ENCODE measurements at places on chromosomes 12 and 14.

DNA sequence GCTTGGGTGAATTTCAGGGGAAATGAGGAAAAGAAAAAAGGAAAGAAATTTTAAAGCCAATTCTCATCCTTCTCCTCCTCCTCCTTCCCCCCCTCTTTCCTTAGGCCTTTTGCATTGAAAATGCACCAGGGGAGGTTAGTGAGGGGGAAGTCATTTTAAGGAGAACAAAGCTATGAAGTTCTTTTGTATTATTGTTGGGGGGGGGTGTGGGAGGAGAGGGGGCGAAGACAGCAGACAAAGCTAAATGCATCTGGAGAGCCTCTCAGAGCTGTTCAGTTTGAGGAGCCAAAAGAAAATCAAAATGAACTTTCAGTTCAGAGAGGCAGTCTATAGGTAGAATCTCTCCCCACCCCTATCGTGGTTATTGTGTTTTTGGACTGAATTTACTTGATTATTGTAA lies 1.9 kb downstream of the HOXC4 start:
- DNase-seq, result no peak

- no peak for DNase-seq
Measured at GRCh38 chr14:77212943-77213678, 31.5 kb downstream of the TMEM63C start.

GRCh38 chr12:80196419-80196818 lies 97.1 kb downstream of the OTOGL start:
- DNase-seq, result no peak

- DNase-seq, result no peak
Measured at GRCh38 chr14:43135877-43136411, 1371.1 kb downstream of the FSCB start.

GRCh38 chr14:73265721-73266046 lies 28.4 kb downstream of the PAPLN start:
- DNase-seq, result no peak

- DNase-seq, result no peak
Measured at GRCh38 chr14:102979406-102979805, 56.9 kb downstream of the AMN start.

- no peak for DNase-seq
Measured at GRCh38 chr14:49828640-49829039, 23.9 kb downstream of the NEMF start.

GRCh38 chr14:79580906-79581305 lies 630.4 kb downstream of the DIO2 start:
- no peak for DNase-seq

GRCh38 chr12:111584959-111585358 lies 14.2 kb downstream of the ATXN2 start:
- DNase-seq, result no peak

DNA sequence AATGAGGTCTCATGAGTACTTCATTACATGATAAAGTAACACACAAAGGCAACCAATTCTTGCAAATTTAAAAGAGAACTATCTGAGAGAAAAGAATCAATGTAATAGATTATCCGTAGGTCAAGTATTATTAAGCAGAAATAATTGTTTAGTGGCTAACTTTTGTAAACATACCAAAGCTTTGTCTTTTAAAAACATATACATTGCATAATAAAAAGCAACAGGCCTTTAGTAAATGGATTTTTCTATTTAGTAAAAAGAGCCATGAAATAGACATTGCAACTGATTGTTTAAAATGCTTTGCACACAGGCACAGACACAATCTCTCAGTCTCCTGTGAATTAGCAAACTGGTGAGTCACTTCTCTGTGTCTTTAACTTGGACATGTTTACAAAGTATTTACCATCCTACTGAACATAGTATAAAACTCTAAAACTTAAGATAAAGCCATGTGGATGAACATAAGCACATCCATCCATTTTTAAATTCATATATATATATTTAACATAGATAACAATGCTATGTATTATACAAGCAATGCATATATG lies 518.7 kb upstream of the MGAT4C start:
- no peak for DNase-seq

DNA sequence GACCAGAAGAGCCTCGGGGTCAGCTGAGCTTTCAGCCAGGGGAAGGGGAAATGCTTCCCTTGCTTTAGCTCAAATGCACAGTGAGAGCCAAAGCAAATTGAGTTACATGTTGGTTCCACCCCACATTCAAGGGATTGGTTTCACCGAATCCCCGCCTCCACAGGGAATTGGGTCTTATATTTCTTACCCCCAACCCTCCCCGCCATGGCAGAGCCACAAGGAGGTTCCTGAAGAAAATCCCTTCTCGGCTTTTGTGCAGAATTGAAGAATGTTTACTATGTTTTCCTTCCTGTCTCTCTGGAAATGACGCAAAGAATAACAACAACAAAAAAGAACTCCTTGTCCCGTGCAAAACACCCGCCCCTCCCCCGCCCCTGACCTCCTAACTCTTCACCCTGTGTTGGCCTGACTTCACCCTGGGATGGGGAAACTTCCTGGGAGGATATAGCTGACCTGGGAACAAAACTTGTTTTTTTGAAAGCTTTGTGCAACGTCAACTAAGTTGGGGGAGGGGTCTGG lies 21.9 kb upstream of the CIPC start:
- DNase-seq, result no peak

GRCh38 chr14:67579040-67579439 lies 21.0 kb downstream of the PIGH start:
- DNase-seq, result no peak

DNA sequence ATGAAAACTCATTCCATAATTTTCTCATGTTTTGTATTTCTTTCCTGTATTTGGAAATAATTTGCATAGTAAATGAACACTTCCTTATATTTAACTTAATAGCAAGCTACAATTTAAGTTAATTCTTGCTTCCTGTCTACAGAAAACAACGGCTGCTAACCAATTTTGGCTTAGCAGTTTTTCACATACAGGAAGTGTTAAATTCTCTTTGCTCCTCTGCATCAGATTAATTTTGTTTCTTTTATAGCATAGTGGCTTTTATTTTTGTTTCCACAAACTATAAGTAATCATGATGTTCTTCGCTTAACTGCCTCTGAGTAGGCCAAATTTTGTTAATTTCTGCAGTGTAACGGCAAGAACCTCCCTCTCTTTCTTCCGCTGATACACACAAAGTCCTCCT lies 182.9 kb downstream of the ALX1 start:
- DNase-seq, result no peak

DNA sequence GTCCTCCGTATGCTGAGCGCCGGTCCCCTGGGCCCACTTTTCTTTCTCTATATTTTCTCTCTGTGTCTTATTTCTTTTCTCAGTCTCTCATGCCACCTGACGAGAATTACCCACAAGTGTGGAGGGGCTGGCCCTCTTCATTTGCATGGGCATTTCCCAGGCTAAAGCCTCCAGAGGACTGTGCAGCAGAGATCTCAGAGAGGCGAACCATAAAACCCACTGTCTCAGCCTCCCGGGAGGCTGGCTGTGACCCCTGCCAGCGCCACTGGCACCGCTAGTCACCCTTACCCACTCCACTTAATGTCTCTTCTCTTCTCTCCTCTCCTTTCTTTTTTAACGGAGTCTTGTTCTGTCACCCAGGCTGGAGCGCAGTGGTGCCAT lies 7.1 kb upstream of the SERPINA9 start:
- DNase-seq, result no peak

DNA sequence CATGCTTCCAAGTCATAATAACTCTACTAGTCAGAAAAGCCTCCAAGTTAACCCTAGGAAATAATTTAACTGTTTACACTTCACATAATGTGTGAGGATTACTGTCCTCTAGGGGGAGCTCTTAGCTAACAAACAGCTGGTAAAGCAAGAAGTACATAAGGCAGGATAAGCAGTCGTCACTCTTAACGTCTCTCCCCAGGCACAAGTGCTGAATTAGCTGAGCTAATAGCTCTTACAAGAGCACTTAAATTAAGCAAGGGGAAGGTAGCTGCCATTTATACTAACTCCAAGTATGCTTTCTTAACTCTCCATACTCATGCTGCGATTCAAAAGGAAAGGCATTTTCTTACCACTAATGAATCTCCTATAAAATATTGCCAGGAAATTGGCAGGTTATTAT lies 79.3 kb upstream of the TSPAN11 start:
- DNase-seq, result peak; percentile 86

DNA sequence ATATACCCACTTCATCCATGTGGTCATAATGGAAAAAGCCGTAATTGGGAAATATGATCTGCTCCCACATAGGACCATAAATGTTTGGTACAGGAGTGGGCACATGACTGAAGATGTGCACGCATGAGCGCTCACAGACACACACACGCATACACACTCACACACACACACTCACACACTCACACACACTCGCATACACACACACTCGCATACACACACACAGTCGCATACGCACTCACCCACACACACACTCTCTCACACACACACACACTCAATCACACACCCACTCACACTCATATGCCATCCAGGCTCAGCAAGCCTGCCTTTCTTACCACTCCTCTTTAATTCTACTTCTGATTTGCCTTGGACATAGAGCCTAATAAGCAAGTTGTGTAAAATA lies 45.6 kb upstream of the EGLN3 start:
- DNase-seq, result no peak

DNA sequence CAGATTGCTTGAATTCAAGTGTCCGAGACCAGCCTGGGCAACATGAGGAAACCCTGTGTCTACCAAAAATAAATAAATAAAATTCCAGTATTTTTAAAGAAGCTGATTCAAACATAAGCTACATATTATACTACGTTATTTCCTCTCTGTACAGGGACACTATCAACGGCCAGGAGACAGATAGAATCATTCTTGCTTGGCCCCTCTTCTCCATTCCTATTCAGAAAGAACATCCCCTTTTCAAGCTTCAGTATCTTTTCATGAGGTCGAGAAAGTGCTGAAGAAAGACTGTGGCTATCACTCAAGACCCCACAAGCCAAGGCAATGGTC lies 314 bp upstream of the DHRS7 start:
- no peak for DNase-seq

- no peak for DNase-seq
Measured at GRCh38 chr14:51604073-51604472, 47.6 kb upstream of the FRMD6 start.

DNA sequence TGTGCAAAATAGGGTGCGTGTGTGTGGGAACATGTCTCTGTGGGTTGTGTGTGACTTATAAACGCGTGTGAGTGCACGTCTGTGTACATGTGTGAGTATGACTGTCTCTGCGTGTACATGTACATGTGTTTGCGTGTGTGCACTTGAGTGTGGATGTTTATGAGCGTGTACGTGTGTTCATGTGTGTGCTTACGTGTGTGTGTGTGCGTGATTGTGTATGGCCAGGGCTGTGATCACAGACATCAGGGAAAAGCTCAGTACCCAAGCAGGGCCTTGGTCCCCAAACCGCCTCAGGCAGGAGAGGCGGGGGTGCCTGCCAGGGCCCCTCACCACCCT lies 326.3 kb upstream of the DIO3 start:
- no peak for DNase-seq

- peak; percentile 83 for DNase-seq
Measured at GRCh38 chr14:90487031-90487430, 90.2 kb downstream of the CALM1 start.

GRCh38 chr14:34596891-34597290 lies 33.1 kb downstream of the SNX6 start:
- DNase-seq, result no peak

- no peak for DNase-seq
Measured at GRCh38 chr12:120847814-120848213, 56.3 kb downstream of the SPPL3 start.

DNA sequence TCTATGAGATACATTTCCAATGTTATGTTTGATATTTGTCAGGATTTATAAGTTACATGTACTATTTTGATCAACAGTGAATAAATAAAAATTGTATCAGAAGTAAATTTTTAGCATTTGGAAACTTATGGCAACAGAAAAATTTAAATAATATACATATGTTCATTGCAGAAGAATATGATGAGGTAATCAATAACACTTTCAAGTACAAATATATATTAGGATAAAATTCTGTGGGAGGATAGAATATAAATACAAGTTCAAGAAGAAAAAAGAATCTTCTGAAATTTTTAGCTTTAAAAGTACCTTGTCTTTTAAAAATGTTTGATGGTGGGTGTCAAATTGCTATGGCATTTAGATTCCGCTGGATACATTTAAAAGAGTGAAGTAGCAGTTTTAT lies 102.8 kb upstream of the MUCL1 start:
- DNase-seq, result no peak

GRCh38 chr12:121535150-121536053 lies 45.4 kb downstream of the KDM2B start:
- DNase-seq, result no peak

- no peak for DNase-seq
Measured at GRCh38 chr12:85985996-85986395, 111.9 kb downstream of the NTS start.

DNA sequence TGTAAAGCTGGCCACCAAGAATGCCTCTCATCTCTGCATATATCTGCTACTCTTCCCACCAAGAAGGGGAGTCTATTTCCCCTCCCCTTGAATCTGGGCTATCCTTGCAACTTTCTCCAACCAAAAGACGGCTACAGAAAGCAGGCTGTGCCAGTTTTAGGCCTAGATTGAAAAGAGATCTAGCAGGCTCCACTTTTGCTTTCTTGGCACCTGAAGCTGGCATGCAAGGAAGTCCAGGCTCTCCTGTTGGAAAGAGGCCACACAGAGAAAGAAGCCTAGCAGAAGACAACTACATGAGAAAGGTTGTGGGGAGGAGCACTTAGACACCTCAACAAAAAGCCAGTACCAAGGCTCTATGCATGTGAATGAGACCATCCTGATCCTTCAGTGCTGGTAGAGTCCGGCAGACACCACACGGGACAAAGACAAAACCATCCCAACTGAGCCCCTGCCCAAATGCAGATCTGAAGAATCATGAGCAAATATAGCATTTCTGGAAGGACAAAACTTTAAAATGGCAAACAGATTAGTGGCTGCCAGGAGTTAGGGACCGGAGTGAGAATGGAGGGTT lies 68.0 kb downstream of the SPPL3 start:
- no peak for DNase-seq

- DNase-seq, result no peak
Measured at GRCh38 chr12:54359762-54360351, 4.4 kb downstream of the GPR84 start.
